Anterior cingulate cortex (tissue), 58 donors: ENCODE measurements at places on chromosomes 3 and 15.

GRCh38 chr3:141933421-141934300 is 57.2 kb downstream of the ATP1B3 start:
- DNase-seq = no peak

DNA sequence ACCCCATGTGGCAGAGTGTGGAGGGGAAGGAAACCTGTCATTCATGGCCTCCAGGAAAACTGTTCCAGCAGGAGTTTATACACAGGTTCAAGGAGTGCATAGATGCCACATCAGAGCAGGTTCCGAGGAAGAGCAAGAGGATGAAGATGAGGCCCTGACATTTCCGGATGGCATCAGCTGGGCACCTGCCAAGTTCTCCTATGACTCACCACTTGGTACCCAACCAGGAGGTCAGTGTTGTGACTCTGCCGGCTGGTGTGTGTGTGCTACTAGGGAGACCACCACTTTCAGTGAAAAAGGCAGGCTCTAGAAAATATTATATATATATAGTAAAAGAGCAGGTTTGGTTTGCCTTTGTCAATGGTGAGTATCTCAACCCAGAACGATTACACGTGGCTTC is 69.3 kb downstream of the NTRK3 start:
- no peak for DNase-seq

- no peak for DNase-seq
Observed at GRCh38 chr15:64903326-64903950, 8.3 kb upstream of the ANKDD1A start.

DNA sequence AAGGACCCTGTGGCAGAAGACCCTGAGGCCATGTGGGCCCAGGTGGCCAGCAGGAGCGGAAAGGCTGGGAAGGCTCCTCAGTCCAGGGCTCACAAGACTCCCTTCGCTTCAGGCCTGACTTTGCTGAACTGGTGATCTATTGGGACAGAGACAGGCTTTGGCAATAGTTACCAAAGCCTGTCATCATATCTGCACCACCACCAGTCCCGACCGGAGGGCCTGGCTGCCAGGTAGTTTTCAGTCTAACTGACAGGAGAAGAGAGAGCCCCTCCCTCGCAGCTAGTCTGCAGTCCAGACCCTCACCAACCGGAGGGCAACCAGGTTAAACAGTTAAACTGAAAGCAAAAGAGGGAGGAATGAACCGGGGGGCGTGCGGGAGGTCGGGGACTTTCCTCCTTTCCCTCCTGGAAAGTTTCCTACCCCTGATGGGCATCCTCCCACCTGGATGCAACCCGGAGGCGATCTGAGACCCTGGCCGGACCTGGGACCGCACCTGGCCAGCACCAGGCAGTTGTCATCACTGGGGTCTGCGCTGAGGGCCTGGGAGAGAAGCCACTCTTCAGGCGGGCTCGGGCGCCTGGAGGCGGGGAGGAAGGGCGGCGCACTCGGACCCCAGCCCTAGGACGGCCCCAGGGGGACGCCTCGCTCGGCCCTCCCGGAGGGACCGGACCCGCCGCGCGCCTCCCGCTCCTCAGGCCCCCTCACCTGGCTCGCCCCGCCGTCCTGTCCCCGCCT is 435 bp downstream of the RAB27A start:
- DNase-seq = no peak

DNA sequence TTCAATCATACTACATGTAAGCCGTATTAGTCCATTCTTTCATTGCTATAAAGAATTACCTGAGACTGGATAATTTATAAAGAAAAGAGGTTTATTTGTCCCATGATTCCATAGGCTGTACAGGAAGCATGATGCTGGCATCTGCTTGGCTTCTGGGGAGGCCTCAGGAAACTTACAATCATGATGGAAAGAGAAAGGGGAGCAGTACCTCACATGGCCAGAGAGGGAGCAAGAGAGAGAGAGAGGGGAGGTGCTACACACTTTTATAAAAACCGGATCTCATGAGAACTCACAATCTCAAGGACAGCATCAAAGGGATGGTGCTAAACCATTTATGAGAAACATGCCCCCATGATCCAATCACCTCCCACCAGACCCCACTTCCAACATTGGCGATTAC is 14.3 kb upstream of the CLASP2 start:
- no peak for DNase-seq

DNA sequence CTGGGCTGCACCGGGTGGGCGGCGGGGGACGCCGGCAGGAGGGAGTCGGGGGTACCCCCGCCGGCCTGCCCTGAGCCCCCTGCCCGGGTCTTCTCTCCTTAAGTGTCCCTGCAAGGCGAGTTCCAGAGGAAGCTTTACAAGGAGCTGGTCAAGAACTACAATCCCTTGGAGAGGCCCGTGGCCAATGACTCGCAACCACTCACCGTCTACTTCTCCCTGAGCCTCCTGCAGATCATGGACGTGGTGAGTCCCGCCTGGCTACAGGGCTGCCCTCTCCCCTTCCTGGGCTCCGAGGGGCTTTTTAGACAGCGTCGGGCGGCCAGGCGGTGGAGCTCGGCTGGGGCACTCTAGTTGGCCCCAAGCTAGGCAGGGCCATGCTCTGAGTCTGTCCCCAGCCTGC is 480 bp downstream of the CHRNA7 start:
- DNase-seq = no peak

DNA sequence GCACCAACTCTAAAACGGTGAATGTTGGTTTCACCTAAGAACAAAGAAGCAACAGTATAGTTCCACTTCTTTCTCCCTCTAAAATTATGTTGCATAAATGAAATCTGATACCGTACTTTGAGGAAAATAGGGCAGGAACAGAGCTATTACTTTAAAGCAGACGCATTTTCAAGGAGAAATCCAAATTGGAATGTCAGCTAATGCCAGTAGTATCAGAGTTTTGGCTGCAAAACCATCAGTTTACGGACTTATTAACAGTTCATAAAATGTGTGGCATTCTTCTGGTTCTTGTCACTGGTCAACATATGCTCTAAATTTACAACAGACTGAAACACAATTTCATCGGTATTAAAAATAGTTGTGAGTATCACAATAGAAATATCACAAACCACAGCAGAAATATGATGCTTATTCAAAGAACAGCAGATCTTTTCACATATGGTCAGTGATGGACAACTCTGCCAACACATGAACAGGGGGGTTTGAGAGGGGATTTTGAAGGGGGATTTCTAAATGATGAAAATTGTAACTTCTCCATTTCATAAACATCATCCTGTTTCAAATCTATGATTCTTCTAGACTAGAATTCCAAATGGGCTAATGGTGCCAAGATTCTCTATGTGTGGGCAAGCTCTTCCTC is 38.7 kb upstream of the ROBO2 start:
- DNase-seq = no peak

- peak; percentile 30 for DNase-seq
Observed at GRCh38 chr3:116423374-116423773, 21.9 kb downstream of the LSAMP start.

GRCh38 chr3:64311424-64312061 is 86.3 kb upstream of the PRICKLE2 start:
- DNase-seq = no peak

GRCh38 chr3:66398228-66399025 is 102.4 kb downstream of the LRIG1 start:
- DNase-seq = no peak

DNA sequence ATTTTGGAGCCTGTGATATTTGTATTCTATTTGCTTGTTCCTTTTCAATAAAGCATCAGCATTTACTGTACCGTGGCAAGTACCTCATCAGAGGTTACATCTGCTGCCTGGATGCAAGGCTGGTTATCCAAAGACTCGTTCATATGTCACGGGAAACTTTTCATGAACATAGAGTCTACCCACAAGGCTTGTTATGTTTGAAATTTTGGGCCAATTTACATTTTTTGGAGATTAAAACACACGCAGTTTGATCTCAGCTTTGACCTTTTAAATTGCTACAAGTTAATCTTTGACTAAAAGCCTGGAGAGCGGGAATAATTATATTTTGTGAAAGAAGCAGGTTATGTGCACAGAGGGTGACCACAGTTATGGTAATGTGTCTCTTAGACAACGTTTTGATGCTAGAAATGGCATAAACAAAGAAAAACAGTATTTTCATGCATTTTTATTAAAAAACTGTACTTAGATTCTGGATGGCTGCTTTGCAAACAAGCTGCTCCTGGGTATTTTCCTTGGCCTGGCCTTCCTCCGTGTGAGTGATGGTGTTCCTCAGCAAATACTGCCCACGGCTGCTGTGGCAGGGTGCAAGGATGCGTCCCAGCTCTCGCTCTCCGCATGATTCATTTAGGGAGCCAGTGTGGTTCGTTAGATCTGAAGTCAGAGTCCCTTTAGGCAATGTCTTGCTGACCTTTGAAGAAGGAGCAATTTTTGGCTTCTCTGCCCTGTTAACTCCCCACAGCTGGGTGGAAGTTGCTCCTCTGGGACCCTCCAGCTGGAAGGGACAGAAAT is 27.1 kb downstream of the CHST2 start:
- DNase-seq = no peak

- no peak for DNase-seq
Observed at GRCh38 chr3:28243424-28244106, 2.1 kb downstream of the CMC1 start.

DNA sequence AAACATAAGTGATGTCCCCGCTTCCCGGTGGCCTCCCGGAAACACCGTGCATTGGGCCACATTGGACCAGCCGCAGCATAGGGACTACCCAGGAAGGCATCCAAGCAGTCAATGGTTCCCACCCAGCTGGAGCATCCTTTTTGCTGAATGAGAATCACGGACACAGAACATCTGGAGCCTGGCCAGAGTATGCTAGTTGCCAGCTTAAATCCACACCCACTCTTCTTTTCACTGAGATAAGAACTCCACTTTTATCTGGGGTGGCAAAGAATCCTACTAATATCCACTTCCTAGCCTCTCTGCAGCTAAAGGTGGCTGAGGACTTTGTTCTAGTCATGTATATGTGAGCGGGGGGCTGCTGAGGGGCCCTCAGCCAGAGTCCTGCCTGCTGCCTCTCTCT is 95.2 kb upstream of the PLXNA1 start:
- no peak for DNase-seq

DNA sequence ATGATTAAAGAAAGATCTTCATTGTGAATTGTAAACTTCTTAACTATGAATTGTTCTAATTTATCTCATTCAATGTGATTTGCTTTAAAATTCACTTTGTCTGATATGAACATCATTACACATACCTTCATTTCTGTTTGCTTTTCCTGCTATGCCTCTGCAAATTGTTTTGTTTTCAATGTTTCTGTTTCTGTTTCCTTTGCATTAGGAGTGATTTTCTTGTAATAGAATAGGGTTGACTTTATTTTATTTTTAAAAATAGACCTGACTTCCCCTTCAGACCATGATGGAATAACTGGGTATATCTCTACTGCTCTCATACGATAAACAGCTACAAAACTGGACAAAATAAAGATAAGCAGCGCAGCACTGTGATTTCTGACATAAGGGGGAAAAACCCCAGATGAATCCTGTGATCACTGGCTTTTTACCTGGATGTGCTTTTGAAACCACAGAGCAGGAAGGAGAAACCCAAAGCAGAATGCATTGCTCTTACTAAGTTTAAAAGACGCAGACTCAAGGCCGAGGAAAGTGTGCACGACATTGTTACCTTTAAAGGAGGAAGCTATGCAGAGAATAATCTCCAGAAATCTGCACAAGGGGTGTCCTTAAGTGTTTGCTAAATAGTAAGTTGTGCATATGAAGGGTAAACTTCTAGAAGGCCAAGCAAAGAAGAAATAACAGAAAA is 420.2 kb downstream of the TBC1D5 start:
- DNase-seq = no peak

DNA sequence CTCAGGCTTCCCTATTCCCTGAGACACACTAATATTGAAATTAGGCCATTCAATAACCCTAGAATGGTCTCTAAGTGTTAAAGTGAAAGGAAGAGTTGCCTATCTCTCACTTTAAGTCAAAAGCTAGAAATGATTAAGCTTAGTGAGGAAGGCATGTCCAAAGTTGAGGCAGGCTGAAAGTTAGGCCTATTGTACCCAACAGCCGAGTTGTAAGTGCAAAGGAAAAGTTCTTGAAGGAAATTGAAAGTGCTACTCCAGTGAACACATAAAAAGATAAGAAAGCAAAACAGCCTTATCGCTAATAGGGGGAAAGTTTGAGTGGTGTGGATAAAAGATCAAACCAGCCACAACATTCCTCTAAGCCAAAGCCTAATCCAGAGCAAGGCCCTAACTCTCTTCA is 117.9 kb upstream of the SPATA12 start:
- no peak for DNase-seq

GRCh38 chr3:120767106-120767505 is 24.6 kb downstream of the GTF2E1 start:
- no peak for DNase-seq

DNA sequence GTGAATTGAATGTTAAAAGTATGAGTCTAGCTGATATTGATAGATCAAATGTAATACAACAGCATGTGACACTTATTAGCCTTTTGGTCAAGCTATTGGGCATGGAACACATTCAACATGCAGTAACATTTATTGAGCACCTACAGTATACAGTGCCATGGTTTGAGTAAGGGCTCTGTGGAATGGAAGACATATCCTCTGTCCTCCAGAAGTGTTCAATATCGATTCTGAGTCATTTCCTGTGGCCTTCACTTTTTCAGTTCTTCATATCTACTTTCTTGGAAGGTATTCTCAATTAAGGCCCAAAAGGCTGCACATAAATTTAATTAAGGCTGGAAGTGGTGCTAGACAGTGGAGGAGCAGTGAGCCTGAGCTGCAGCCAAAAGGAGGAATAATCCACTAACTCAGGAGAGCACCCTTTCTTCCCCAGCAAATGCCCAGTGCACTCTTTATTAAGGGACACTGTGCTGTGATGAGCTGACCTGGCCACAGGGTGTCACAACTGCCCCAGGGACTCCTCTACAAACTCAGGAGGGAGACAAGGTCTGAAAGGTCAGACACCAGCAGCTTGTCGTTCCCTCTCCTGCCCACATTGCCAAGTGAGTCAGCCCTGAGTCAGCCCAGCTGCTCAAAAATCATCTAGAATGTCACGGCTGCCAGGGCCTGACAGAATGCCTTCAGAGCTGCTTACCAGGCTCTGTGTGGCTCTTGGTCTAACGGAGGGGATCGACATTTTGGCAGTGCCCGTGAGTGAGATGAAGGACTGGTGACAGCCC is 544.8 kb downstream of the AGBL1 start:
- no peak for DNase-seq

GRCh38 chr15:78841376-78841706 is 30.1 kb upstream of the ADAMTS7 start:
- DNase-seq = no peak

DNA sequence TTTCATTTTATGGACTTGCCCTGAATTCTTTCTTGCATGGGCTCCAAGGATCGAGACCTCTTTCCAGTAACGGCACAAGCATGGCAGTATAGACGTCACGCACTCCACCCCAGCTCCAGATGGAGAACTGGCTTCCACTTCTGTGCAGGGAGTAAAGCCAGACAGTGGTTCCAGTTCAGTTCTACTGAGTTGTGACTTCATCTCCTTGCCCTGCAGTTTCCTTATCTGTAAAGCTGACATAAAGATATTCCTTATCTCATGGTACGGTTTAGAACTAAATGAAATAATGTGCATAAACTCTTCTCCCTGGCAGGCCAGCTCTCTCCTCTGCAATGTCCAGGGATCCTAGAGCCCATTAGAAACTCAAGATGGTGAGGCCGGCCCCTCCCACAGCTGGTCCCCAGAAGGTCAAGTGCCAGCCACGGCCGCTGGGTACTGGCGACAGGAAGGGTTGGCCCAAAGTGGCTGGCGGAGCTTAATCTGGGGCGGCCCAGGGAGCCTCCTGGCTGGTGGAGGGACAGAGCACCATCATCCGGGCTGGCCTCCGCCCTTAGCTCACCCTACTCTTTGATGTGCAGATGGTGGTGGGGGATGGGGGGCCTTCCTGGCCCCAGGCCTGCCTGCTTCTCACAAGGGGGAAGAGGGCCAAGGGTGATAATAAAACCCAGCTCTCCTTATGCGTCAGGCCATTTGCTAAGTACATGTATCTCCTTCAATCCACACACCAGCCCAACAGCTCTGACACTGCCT is 7.2 kb downstream of the MESP2 start:
- DNase-seq = no peak
